MV-4-11 (cell line): ENCODE measurements at places on chromosomes 3 and 15.

- no peak for DNase-seq
Observed at GRCh38 chr3:90062016-90062415, 954.6 kb downstream of the EPHA3 start.

GRCh38 chr3:167920747-167921146 lies 175.0 kb downstream of the GOLIM4 start:
- DNase-seq, result no peak

- no peak for DNase-seq
Observed at GRCh38 chr3:40588406-40588805, 63.6 kb downstream of the ZNF621 start.

- DNase-seq, result no peak
Observed at GRCh38 chr3:128098234-128098633, 25.4 kb downstream of the RUVBL1 start.

DNA sequence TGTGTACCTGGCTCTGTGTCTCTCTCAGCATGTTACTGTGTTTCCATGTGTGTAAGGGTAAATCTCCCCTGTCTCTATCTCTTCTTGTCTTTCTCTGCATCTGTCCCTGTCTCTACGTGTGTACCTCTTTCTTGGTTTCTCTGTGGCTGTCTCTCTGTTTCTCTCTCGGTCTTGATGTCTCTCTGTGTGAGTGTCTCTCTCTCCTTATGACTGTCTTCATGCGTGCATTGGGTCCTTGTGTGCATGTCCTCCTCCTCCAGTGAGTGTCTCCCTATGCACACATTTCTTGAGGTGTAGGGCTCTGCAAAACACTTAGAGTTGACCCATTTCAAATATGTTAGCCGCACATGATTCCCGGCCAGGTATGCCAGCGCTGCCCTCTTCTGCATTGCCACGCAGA lies 903.3 kb upstream of the CFAP20DC start:
- no peak for DNase-seq

GRCh38 chr3:197809356-197810020 lies 18.4 kb downstream of the LRCH3 start:
- no peak for DNase-seq

- peak; percentile 11 for DNase-seq
Observed at GRCh38 chr3:153410517-153410916, 248.5 kb downstream of the RAP2B start.

DNA sequence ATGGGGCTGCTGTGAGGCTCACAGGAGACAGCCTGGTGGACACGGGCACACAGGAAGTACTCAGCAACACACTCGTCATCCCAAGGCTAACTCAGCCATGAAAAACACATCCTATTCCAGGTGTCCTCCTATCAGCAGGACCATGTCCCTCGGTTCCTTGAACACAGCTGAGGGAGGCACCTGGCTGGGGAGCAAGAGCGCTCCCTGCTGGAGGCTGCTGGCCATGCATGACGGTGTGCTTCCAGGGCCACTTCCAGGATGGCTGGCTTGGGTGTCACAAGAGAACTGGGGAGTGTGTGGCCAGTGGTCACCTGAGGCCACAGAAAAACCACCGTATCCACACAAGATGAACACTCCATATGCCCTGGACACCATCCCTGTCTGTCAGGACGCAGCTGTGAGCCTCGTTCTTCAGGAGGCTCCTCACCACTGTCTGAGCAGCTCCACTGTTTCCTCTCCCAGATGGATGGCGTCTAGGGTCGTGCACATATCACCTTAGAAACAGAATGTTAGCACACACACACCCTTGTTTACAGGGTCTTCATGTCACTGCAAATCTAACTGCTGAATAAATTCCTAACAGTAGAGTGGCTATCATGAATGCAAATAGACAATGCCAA lies 31.0 kb downstream of the POC1A start:
- peak; percentile 78 for DNase-seq

DNA sequence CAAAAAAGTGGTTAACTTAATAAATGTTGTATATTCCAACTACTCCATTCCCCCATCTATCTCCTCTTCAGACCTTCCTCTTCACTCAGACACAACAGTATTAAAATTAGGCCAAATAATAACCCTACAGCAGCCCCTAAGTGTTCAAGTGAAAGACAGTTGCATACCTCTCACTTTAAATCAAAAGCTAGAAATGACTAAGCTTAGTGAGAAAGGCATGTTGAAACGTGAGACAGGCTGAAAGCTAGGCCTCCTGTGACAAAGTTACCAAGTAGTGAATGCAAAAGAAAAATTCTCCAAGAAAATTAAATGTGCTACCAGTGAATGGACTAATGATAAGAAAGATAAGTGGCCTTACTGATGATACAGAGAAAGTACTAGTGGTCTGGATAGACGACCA lies 71.7 kb downstream of the ANKRD28 start:
- DNase-seq, result no peak

DNA sequence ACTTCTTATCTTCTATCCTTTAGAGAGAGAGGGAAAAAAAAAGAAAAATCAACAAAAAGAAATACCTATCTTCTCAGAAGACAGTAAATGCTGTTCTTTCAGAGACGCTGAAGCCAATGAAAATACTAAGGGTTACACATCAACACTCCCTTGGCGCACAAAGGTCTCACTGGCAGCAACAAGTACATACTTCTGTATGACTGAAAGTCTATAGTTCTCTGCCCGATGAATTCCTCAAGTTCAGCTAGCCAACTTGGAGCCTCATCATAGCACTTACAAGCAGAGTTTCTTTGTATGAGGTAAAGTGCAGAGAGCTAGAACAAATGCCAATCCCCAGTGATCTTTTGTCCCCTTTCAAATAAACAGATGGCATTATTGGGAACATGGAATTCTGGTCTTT lies 62.7 kb downstream of the CPNE4 start:
- DNase-seq, result no peak

DNA sequence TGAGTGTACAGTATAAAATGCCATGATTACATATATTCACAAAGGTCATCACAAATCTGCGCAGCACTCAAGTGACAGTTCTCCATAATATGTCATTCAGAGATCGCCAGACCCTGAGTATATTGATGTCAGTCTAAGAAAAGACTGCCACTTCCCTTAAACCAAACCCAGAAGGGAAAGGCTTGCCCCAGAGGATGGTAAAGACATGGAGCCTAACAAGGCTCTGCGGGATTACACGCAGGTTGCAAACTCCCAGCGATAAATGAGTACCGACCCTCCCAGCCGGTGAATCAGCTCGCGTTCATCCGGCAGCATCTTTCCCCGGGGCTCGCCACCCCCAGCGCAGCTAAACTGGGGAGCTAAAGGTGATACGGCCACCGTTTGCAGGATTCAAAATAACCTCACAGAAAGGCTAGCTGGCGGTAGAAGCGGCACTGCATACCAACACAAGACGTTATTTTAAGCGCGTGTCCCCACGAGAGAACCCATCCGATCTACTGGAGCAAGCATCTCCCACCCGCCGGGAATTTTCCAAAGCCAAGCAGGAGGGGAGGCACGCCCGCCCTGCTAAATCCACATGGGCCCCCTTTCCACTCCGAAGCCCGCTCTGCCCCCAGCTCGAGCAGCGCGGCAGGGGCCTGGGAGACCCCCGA lies 643 bp downstream of the MYO5A start:
- peak; percentile 11 for DNase-seq

DNA sequence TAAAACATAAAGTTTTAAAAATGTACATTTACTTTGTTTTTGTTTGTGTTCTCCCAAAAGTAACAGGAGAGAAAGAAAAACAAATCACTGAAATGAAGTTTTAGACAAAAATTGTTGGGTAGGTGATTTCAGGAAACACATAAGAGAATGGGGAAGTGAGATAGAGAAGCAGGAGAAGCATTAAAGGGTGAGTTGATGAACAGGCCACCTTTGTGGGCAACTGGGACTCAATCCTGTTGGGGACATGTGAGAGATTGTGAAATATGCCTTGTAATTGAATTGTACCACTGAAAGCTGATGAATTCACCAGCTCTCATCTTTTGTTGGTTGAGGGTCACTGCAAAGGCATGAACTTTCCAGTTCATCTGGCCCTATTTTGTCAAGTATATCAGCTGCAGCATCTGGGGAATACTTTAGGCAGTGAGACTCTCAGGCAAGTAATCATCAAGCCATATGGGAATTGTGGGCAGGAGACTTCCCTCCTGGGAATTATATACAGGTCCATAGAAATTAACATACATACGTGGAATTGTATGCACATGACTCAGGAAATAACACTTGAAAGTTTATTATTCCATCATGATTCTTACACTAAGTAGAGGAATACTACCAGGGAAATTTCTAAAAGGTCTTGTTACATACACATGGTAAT lies 181.0 kb downstream of the ZBBX start:
- peak; percentile 39 for DNase-seq

- DNase-seq, result no peak
Observed at GRCh38 chr3:182969277-182969676, 11.1 kb downstream of the DCUN1D1 start.

DNA sequence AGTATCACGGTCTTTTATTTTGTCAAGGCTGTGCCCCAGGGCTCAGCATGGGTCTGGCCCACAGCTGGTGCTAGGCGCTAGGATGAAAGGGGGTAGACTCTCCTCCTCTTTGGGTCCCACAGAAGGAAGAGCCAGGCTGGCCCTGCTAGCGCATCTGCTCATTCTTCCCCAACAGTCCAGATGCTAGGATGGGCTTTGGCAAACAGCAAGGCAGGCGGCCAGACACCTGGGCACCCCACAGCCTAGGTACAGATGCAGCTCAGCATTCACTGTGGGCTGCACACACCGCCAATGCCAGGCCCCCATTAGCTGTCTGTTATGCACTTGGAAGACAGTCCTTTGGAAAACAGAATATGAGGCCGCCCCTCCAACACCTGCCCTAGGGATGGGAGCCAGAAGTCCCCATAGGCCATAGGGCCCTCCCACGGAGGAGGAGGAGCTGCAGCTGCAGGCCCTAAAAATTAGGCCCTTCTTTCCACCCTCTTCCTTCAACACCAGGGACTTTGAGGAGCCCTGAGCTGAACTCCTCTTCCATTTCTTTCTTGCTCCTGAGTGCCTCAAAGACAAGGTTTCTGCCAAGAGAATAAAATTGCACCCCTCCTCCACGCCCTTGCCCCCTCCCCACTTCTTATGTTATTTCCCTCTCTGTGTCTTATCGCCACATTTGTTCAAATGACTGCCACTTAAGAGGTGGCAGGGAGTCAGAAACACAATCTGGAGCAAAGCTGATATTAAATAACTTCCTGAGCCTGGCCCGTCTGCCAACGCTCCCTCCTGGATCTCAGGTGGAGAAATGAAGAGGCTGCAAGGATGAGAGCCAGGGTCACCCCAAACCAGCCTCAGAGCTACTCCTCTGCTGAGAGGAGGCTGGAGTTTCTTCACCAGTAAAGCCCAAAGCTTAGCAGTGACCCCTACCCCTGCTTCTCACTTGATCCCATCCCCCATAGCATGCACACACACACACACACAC lies 13.7 kb downstream of the NTRK3 start:
- DNase-seq, result no peak

- DNase-seq, result peak; percentile 93
Observed at GRCh38 chr3:31522152-31522551, 10.6 kb upstream of the STT3B start.

GRCh38 chr3:195241592-195242355 lies 29.2 kb downstream of the XXYLT1 start:
- DNase-seq, result no peak

DNA sequence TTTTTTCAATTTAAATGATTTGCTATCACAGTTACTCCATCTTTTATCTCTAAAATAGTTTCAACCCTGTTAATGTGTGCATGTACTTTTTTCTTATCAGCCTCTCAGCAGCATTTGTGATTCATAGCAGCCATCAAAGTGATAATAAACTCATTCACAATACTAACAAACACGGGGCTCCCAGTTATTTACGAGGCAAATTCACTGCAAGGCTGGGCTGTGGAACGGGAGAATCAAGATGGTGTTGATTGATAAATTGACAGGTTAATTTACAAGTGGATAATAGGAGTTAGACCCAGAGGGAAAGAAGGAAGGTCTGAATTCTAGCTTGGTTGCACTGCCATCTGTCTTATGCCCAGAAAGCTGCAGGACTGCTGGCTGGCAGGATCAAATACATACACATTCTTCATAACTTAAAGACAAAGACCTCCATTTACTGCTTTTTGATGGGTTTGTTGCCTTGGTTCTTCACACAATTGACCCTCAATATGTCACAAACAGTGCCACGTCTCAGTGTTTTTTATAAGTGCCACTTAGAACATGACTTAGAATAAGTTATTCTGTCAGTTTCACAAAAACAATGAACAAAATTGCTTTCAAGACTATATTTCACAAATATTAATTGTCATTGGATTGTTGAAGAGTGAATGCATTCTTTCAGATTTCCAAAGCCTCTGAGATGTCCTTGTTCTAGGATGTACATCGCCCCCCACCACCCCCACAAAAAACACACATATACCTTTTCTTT lies 562.8 kb downstream of the NR2F2 start:
- peak; percentile 61 for DNase-seq

DNA sequence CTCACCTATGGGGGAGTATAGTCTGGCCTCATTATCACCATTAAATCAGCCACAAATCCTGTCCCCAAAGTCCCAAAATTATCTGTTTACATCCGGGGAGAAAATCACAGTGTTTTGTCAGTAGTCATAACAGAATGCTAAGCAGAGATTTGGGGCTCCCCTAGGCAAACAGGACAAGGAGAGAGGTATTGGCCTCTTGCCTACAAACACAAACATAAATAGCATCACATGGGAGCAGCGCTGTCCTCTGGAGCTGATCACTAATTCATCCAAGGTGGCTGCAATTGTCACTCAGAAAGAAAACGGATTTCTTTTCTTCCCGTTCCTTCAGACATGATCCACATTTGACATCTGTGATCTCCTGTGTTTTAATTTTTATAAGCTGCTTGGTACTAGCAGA lies 1028.1 kb downstream of the NTRK3 start:
- no peak for DNase-seq

- DNase-seq, result no peak
Observed at GRCh38 chr3:15839568-15839967, 41.8 kb upstream of the ANKRD28 start.

GRCh38 chr15:67066041-67066958 lies 898 bp downstream of the SMAD3 start:
- DNase-seq, result no peak

GRCh38 chr3:23877329-23877980 lies 39.3 kb downstream of the NKIRAS1 start:
- peak; percentile 93 for DNase-seq

GRCh38 chr15:69609176-69609575 lies 156.6 kb downstream of the RPLP1 start:
- peak; percentile 81 for DNase-seq

DNA sequence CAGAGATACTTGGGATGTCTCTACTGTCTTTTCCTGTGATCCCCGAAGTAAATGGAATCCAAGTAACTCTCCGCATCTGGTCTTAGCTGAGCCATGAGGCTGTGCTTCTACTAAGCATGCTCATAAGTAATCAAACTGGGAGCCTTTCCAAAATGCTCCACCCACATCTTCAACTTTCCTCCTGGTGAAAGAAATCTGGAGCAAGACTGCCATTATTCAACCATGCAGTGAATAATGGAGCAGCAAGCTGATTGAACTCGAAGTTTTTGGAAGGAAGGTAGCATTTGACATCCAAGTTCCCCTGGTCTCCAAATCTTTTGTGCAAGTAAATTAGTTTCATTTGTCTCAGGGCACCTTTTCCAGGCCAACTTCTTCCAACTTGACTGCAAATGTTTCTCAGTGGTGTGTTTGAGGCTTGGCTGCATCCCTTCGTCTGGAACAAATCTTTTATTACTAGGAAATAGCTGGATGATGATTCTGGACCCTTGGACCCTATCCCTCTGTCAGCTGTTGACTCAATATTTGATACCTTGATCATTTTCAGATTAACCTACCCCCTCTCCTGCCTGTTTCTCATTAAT lies 19.4 kb downstream of the GXYLT2 start:
- DNase-seq, result no peak

- no peak for DNase-seq
Observed at GRCh38 chr3:62566022-62566557, 192.7 kb upstream of the FEZF2 start.
